ENCODE measurements at places on chromosomes 4 and X.

DNA sequence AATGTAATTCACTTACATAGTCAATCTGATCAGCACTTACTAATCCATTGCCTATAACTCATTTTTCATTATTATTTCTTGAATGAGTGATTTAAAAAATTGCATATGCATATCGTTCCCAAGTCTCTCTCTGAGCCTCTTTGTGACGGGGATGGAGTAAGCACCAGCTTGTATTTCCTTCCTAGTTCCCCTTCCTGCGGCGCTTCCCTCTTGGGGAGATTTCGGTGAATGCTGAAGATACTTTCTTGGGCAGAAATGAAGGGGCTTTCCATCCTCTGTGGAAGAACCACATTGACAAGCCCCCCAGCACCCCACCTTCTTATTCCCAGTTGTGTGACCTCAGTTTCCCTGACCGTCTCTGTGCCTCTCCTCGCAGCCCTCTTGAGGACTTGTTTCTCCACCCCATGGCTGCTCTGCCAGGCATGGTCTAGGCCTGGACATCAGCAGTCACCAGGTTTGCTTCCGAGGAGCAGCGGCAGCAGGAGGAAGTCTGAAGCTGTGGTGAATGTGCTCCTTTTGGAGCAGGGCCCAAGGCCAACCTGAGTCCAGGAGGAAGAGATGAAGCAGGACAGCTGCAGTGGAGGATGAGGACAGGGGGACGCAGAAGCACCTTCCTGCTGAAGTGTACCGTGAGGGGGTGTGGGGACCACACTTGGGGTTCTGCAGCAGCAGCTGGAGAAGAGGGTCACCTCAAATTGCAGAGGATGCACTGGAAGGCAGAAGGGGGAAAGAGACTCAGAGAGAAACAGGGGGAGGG lies 124.9 kb downstream of the IRF2 start:
- no peak for DNase-seq

- DNase-seq, result no peak
Measured at GRCh38 chr4:114488301-114488982, 110.2 kb upstream of the UGT8 start.

GRCh38 chrX:68822641-68823410 lies 6.0 kb upstream of the EFNB1 start:
- DNase-seq, result peak; percentile 54

- no peak for DNase-seq
Measured at GRCh38 chr4:152556834-152557233, 20.9 kb upstream of the FBXW7 start.

- peak; percentile 11 for DNase-seq
Measured at GRCh38 chrX:118392716-118393115, 46.8 kb downstream of the WDR44 start.

DNA sequence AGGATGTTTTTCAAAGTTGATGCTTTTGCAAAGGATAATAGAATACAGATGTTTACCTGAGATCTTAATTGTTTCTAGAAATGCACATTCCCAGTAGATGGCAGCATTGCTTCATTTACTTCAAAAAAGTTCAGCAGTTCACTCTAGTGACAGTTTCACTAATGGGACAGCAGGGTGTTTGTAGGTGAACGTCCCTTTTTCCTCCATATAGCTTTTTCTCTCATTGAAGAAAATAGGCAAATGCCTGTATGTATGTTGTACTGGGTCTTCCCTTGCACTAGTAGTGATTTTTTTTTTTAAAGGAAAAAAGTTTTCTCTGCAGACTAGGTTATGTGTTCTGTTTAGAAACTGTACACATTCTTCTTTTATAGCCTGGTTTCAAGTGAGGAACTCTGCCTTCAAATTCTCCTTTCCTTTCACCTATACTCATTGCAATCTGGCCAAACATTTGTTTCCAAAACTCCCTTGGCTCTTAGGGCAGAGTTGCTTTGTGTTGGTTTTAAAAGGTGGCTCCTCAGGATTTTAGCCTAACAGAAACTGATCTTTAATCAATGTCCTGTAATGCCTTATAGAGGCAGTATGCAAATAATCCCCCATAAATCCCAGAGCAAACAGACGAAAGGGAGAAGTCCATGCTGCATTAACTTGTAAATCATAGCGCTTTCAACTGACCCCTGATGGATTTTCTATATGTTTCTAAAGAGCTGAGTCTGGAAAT lies 86.3 kb downstream of the EGF start:
- DNase-seq, result peak; percentile 64

DNA sequence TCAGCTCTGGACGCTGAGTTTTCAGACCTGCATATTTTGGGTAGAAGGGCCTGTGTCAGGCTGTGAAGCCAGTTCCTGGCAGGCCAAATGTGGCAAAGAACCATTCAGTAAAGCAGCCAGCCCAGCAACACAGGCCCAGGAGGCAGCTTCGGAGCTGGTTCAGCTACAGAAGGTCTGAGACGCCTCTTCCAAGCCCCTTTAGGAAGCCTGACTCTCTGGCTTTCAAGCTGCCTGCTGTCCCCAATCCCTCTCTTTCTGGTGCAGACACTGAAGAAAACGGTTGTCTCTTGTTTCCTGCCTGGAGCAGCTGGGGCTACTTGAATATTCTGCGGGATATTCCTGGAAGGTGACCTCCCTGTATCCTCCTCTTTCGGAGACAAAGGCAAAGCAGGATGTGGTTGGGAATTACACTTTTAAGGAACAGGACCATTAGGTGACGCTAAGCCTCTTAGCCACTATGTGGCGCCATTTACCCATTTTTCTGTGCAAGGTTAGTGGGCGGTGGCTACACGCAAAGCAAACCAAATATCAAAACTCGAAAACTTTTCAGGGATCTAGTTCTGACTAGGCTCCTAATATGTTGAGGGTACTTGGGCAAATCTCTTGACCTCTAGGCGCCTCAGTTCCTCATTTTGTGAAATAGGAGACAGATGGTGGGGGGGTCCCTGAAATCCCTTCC lies 47.2 kb upstream of the LAS1L start:
- DNase-seq, result peak; percentile 64

DNA sequence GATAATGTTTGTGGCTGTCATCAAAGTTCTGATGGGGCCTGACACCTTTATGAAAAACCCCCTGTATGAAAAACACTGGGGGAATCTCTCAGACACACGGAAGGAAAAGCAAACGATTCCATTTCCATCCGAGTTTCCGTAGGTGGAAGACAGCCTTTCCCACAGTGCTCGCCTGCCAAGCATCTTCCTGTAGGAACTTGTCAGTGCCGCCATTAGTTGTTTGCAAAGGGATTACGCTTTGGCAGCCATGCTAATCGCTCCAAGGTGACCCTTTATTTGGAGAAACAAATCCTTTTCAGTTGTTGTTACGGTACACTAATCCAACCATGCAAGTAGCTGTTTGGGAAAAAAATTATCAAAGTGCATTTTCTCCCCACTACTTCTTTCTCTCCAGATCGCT lies 44.4 kb upstream of the STOX2 start:
- DNase-seq, result no peak

DNA sequence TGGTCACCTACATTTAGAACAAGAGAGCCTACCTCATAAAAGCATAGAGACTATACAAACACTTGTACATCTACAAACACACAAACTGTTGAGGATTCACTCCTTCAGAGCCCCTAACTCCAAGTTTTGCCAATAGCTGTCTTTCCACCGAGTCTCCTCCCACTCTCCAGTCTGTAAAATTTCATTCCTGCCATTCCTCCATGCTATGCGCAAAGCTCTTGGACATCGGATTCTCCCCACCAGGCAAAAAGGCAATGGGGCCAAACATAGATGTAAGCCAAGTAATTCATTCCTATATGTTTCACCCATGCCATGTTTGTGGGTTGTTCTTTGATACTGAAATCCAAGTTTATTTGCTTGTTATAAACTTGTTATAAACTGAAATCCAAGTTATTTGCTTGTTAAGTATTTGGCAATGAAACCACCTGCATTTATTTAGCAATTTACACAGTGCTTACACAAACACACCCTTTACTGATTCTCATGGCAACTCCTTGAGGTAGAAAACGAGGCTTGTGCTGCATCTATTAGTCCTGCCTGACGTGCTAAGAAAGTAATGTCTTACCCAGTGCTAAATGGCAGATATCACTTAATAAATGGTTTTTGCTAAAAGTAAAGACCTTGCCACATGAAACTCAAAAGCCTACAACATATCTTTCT lies 91.1 kb downstream of the SCFD2 start:
- DNase-seq, result no peak

DNA sequence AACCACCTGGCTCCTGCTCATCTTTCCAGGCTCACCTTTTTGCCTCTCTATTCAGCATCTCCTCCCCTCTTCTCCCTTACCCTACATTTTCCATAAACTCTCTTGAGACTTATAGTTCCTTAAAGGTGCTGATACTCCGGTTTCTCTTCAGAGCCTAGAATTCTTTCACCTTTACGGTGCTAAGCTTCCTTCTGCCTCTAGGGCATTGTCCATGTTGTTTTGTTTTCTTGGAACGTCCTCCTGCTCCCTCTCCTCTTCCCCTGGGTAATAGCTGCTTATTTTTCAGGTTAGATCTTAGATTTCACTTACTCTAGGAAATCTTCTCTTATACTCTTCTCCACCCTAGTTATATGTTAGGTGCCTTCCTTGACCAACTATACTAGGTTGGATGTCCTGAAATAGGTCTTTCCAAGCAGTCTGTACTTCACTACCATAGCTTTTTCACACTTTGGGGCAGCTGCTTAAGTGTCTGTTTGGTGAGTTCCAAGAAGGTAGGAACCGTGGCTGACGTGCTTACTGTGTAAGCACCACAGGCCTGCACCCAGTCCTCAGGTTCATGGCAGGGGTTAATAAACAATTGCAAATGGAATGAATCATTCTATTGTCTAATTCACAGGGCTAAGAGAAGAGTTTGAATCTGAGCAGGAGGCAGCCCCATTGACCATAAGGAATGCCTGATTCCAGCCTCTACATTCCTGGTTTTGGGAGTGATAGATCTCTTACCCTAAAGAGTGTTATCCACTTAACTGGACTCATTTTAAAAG lies 227.5 kb downstream of the MGST2 start:
- no peak for DNase-seq

DNA sequence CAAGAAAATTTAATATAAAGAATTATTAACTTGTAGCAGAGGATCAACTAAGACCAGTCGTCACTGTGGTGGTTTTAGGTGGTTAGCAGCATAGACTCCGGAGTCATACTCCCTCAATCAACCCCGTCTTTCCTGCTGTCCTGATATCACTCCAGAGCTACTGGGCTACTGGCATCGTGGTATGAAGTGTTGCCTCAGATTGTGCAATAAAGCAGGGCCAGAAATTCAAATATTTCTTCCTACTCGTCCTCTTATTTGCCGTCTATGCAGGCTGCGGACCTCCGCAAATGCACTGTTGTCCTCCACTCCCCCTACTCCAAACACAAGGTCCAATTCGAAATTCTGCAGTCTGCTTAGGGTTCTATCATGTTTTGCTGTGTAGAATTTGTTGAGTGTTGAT lies 1.2 kb upstream of the MAGEA10 start:
- no peak for DNase-seq

DNA sequence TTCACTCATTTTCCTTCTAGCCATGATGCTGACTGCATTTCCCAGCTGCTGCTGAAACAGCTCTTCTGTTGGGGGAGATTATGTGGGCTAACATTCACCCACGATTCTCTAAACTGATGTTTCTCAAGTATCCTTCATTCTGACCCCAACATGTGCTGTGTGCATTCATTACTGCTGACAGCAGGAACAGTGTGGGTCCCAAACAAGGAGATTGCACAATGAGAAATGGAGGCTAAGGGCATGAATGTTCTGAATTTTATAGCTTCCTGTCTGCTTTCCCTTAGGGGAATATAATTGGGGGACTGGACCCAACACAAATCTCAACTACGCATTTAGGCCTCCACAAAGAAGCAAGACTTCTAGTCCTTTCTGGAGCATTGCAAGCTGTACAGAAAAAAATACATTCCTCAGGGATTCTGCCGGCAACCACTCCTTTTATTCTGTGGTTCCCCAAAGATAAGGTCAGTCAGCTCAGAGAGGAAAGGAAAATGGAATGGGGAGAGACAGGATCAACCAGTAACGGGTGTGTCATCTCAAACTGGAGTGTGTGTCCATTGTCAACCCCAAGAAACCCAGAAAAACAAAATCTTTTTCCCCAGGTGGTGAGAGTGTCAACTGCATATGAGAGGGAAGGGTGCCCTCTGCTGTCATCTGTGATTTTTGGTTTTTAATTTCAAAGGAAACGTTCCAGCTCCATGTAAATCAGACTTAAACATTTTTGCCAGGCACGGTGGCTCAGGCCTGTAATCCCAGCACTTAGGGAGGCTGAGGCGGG lies 81.5 kb upstream of the EGFL6 start:
- peak; percentile 94 for DNase-seq

GRCh38 chr4:26984896-26985295 lies 124.3 kb downstream of the STIM2 start:
- no peak for DNase-seq

GRCh38 chr4:186078981-186079638 lies 10.2 kb downstream of the TLR3 start:
- DNase-seq, result no peak

GRCh38 chrX:42976746-42977366 lies 198.9 kb upstream of the PPP1R2C start:
- DNase-seq, result no peak

GRCh38 chrX:70908541-70908940 lies at the start of gene TEX11:
TEX11 (minus strand) TSS chrX:70908711; CDS start chrX:70907789, 922 bp downstream.
- DNase-seq, result no peak

GRCh38 chr4:14771504-14772175 lies 230.6 kb upstream of the CPEB2 start:
- no peak for DNase-seq

DNA sequence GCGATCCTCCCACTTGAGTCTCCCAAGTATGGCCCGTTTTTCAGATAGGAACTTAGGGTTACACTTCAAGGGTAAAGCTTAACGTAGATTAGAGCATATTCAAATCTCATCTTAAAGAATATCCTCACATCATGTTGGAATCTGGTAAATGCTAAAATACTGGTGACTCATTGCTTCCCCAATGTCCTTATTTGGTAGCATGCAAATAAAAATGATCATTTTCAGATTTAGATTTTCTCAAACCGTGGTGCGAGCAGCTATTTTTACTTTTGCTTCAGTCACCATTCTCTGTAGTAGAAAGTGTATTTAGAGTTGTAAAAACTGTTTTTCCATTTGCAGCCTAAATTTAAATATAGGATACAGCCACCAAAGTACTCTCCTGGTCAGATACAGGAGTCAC lies 101.5 kb upstream of the MAML3 start:
- DNase-seq, result peak; percentile 69

DNA sequence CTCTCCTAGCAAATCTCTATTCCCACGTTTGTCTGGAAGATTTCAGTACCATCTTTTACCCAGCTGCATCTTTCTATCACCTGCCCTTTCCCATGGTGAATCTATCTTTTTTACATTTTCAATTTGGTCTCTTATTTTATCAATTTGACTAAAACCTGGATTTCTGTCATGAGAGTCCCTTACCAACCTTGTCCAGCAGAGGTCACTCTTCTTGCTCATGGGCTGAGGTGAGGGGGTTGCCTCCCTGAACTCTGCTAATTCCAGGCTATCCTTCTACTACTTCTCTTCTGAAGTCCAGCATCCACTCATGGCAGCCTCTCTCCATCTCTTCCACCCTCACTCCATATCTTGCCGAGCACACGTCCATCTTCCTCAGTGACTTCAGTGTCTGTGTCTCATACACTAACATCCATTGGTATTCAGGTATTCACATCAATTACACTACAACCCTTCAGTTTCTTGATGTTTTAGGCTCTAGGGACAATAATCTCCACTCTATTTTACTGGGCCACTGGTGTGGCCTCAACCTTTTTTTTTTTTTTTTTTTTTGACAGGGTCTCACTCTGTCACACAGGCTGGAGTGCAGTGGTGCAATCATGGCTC lies 17.8 kb upstream of the ZNF827 start:
- DNase-seq, result peak; percentile 24

- no peak for DNase-seq
Measured at GRCh38 chr4:65791111-65791811, 121.0 kb upstream of the EPHA5 start.

Data from fibroblast of skin of right quadriceps (primary cell).